Stimulated activated CD8-positive, alpha-beta memory T cell treated with anti-CD3 and anti-CD28 coated beads, Interleukin-15, amount 100 ng/mL, for 24 hours (primary cell): ENCODE measurements at places on chromosomes 11 and 22.

DNA sequence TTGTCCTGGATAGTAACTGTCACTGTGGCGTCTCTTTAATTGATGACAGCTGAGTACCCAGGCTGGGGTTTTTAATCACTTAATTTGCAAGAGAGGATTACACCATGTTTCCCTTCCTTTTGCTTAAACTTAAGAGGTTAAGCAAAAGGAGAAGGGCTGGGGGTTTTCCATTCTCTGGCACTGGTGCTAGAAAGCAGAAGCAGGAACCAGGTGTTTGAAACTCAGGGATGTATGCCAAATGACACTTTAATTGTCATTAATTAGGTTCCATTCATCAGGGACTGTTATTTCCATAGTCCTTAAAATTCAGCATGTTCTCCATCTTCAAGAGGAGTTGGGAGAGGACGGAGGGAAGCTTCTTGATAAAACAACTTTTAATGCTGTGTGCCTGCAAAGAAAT is 746.2 kb downstream of the NELL1 start:
- DNase-seq = no peak

GRCh38 chr22:27803841-27804415 is 2.4 kb upstream of the MN1 start:
- no peak for DNase-seq

DNA sequence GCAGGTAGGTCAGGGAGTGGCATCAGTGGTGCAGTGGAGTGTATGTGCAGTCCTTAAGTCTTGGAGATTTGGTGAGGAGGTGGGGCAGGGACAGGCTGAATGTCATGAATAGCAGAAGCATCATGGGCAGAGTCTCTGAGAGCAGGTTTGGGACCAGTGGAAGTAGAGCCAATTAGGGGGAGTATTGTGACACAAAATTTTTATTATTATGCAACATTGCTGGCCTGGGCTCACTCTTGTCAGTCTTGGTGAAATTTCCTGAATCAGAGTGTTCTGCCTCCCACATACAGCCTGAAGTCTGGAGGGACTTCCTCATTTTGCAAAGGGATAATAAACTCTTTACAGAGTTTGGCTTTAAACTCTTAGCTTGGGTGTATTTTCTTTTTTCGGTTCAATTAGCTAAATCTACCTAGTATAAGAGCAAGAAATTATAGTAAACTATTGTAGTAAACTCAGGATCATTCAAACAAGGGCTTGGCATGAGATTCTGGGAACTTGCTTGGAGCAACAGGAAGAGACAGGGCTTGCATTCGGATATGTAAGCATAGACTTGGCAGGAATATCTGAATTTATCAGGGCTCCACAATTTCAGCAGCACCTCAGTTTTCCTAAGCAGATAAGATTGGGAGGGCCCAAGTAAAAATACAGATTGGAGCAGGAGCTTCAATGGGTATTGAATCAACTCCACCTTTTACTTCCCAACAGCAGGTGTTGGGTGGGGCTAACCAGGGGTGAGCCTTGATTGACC is 67.7 kb downstream of the FDX1 start:
- DNase-seq = no peak

DNA sequence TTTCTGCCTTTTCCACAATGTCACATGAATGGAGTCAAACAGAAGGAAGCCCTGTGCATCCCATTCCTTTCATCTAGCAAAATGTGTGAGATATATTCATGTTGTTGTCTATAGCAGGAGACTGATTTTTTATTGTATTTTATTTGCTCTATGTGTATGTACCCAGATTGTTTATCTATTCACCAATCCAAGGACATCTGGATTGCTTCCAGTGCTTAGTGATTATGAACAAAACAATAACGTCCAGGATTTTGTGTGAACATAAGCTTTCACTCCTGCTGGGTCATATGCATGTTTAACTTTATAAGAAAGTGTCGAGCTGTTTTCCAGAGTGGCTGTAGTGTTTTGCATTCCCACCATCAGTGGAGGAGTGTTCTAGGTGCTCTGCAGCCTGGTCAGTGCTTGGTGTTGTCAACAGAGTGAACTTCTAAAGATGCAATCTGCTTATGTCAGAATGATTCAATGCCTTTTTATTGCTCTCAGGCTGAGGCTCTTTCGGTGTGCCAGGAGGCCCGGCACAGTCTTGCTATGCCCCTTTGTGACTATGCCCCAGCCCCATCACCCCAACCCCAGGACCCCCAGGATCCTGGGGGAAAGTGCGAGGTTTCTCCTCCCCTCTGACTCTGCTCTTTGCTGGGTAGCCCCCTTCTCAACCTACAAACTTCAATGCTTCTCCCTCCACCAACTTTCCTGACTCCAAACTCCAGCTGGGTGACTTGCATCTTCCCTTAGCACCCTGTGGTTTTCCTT is 19.9 kb upstream of the SYT13 start:
- DNase-seq = no peak

GRCh38 chr11:12835286-12835685 is 161.1 kb downstream of the TEAD1 start:
- no peak for DNase-seq

DNA sequence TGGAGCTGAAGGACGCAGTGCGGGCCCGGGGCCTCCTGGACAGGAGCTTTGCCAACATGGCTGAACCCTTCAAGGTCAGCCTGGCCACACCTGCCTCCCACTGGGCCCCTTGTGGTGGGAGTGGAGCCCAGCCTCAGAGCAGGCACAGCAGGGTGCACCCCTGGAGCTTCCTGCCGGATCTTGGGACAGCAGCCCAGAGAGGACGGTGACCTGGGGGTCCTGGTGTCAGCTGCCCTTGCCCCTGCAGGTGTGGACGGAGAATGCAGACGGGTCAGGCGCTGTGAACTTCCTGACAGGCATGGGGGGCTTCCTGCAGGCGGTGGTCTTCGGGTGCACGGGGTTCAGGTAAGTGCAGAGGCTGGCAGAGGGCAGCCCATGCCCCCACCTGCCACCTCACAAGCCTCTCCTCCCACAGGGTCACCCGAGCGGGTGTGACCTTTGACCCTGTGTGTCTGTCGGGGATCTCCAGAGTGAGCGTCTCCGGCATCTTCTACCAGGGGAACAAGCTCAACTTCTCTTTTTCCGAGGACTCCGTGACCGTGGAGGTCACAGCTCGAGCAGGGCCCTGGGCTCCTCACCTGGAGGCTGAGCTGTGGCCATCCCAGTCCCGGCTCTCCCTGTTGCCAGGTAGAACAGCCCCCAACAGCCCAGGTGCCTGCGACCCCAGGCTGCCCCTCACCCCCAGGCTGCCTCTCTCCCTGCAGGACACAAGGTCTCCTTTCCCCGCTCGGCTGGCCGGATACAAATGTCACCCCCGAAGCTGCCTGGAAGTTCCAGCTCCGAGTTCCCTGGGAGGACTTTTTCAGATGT is 5.1 kb downstream of the PGGHG start:
- no peak for DNase-seq

DNA sequence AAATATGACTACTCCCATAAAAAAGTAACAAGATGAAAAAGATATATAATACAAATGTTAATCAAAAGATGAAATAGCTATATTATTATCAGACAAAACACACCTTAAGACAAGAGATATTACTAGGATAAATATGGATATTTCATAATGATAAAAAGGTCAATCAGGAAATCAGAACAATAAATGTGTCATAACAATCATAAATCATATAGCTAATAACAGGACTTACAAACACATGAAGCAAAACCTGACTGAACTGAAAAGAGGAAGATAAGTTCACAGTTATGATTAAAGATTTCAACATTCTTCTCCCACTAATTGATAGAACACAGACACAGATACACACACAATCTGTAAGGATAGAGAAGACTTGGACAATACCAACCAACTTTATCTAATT is 47.2 kb downstream of the EIF3M start:
- DNase-seq = no peak

- DNase-seq = no peak
Measured at GRCh38 chr11:77730789-77731188, 89.7 kb downstream of the RSF1 start.

DNA sequence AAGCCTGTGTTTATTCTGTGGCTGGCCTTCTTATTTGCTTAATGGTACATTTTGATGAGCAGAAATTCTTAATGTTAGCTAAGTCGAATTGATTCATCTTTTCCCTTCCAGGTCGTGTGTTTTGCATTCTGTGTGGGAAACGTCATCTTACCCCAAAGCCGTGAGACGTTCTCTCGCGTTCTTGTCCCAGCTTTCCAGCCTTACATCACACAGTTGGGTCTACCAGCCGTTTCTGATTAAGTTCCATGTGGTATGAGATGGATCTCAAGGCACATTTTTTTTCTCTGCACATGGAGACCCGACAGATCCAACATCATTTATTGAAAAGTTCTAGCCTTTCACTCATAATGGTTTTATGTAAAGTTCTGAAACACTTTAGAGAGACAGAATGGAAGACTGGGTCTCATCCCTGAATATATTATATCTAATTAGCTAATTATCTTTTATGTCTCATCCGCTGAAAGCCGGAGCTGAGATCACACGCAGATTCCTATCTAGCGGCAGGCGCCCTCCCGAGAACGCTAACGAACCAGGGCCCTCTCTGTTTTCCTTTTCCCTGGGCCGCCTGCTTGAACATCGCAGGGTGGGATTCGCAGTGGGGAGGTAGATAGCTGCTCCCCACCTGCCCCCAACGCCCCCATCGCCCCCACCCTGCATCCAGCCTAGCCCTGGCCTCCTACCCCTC is 1162.2 kb downstream of the BRD1 start:
- no peak for DNase-seq
